HCEC 1CT (cell line): ENCODE measurements at places on chromosomes 2 and 18.

DNA sequence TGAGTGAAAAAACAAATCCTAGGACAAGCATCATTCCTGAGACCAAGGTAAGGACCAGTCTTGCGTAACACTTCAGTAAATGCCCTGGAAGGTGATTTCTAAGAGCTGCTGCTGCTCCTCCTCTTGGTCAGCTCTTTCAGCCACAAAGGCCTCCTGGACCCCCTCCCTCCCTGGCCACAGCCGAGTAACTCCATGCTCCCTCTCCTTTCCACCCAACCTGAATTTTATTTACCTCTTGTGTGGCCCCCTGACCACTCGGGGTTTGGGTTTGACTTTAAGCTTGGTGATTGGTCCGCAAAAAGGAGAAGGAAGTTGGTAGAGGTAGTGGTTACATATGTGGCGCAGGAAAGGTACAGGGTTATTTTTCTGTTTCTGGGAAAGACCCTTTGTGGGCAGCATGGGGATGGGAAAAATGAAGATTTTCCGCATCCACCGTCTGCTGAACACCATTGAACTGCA is 9.2 kb downstream of the HTRA2 start:
- no peak for DNase-seq

DNA sequence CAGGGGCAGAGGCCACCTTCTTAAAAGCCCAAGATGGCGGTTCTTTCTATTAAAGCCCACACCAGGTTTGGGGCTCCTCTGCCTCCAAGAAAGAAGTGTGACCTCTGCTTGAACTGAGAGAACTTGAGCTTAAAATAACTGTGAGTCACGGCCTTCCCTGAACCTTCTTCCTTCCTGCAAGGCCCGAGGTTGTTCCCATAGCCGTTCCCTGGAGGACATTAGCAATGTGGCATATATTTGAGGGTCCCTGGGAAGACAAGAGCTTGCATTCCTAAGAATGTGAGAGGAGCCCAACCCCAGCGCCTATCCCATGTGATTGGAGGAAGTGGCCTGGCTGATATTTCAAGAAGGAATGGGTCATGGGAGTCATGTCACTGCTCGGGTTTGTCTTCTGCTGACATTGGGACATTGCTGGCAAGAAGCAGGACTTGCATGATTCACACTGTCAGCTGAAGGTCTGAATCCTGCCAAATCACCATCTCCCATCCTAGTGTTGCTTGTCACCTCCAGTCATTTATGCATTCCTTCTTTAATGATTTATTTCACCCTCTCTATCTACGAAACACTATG is 168.1 kb downstream of the TRIB2 start:
- DNase-seq: peak; percentile 82

- DNase-seq: no peak
Measured at GRCh38 chr18:63567825-63568224, 19.3 kb upstream of the SERPINB13 start.

GRCh38 chr18:13910986-13911385 is 4.3 kb downstream of the MC2R start:
- DNase-seq: no peak

DNA sequence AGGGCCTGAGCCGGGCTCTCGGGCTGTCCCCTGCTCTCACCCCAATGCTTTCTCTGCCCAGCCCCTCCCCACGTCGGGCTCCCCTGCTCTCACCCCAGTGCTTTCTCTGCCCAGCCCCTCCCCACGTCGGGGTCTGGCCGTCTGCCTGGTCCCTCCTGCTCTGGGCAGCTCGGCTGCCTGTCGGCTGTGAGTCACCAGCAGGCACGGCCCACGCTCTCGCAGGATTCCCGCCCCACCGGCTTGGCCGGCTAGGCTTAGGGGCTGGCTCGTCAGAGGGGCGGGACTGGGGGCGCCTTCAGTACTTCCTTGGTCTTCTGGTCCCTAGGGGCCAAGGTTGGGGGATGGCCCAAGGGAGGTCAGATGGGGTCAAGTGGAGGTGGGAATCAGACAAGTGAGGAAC is 3.3 kb downstream of the BOK start:
- DNase-seq: peak; percentile 39
